Activated CD8-positive, alpha-beta memory T cell treated with anti-CD3 and anti-CD28 coated beads for 1 hour (primary cell): ENCODE measurements at places on chromosomes 4 and X.

- DNase-seq, result no peak
These were observed 484.2 kb upstream of the BOD1L1 start for GRCh38 chr4:14111730-14112181.

- DNase-seq, result no peak
These were observed 518 bp downstream of the PRDM8 start for GRCh38 chr4:80197601-80198440.

- DNase-seq, result no peak
These were observed 36.9 kb downstream of the PARM1 start for GRCh38 chr4:74969507-74970474.

DNA sequence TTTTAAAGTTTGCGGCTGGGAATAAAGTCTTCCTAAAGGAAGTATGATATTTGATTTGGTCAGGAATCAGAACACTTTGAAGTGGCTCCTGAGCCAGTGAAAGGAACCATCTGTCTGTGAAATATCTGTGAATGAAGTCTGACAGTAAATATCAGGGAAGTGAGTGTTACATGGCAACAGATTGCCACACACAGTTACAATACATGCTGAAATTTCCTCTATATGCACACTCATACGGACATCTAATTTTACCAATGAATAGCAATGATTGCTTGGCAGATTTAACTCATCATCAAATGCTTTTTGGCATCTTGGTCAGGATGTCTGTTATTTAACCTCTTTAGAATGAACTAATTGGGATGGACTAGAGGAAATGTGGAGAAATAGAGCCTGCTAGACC, 1023.8 kb downstream of the FAT4 start:
- DNase-seq, result no peak

GRCh38 chr4:152531479-152531878, 4.4 kb downstream of the FBXW7 start:
- no peak for DNase-seq

- DNase-seq, result no peak
These were observed 39.7 kb downstream of the PRSS12 start for GRCh38 chr4:118313098-118313497.

DNA sequence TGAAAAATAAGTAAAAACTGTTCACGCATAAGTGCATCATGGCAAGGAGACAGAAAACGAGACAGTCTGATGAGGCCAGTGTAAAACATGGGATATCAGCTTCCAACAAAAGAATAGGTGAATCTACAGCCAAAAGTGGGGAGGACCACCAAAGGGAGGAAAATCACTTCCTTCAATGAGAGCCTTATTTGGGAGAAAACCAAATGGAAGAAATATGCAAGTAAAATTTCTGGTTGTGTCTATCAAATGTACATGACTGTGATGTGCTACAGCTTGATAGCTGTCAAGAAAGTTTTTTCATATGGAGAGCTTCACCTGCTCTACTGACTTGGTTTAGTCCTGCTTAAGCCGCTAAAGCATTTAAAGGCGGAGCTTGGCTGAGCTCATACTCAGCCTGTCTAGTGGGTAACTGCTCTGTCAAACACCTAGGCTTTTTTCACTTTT, 66.2 kb downstream of the MAGEA1 start:
- DNase-seq, result no peak

- no peak for DNase-seq
These were observed 55.5 kb downstream of the SPANXN4 start for GRCh38 chrX:143081231-143081630.

DNA sequence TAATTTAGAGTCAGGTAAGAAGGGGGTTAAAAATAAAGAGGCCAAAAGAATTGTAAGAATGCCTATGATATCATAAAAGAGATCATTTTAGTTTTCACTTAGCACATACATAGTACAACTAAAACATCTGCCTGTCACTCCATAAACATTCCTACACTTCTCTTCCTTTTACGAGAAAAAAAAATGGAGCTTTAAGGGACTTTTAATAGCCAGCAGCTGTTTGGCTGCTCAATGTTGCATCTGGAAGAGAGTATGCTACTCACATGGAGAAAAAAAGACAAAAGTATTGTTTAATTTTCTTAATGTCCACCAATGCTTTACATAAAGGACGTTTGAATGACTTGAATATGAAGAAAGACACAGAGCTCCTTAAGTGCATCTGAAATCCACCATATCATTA, 48.7 kb upstream of the TNIP3 start:
- DNase-seq, result no peak

DNA sequence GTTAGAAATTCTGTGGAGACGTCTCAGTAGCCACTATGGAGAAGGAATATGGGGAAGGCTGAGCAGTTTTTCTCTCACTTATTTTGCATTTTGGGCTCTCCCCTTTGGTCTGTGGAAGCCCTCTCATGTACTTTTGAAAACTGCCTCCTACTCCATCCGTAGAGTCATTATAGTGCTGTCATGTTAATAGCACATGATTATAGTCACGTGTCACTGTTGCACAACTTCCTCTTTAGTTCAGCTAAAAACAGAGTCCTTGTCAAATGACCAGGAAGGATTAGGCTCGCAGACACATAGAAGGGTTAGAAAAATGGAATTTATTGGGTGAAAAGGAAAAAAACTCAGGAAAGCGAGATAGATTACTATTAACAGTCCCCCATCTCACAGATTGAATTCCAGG, 258.2 kb upstream of the CXorf51A start:
- no peak for DNase-seq

DNA sequence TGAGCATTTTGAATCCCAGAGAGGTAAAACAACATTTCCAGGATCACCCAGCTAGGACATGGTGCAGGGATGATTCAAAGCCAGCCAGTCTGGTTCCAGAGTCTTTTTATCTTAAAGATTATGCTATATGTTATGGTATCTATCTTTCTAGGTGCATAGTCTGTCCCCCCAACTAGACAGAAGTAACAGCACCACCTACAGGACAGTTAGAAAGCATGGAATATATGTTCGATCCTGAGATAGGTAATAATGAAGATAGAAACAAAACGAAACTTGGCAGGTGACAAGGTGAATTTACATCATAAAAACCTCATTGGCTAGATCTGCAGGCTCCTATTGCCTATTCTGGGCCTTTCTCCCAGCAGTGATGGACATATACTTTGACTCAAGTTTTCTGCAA, 723.2 kb downstream of the SMARCA1 start:
- DNase-seq, result no peak

GRCh38 chr4:2048831-2049230, 10.3 kb upstream of the NAT8L start:
- DNase-seq, result no peak
